ENCODE measurements at places on chromosomes 1 and 21.

- DNase-seq: no peak
Measured at GRCh38 chr1:10033359-10033845, 644 bp downstream of the UBE4B start.

DNA sequence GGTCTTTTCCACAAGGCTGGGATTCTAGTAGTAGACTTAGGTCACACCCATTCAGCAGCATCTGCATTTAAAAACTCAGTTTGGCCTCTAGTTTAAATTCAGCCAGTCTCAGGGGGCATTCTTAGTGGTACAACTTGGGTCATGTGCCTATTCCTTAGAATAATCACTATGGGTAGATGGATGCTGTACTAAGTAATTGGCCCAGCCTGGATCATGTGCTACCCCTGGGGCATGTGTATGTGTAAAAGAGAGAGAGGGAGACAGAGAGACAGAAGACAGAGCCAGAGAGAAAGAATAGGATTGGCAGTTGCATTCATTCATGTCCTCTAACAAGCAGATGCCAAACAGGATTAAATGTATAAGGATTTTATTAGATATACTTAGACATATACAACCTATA lies 13.6 kb upstream of the SYT14 start:
- DNase-seq: no peak

DNA sequence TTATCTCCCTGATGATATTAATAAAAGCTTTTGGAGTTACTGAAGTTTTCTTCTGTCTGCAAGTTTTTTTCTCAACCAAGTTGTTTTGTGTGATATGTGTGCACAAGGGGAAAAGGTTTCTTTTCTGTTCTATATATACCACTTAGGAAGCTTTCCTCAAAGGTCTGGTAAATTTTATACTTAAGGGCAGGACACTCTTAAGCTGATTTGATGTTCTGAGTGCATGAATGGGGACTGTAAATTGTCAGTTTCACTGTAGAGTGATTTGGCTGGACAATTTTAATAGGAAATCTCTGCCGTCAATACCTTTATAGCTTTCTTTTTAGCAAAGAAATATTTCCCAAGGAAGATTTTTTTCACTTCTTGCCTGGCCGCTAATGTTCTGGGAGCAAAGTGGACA lies 354.7 kb downstream of the TGFB2 start:
- DNase-seq: no peak

- no peak for DNase-seq
Measured at GRCh38 chr1:71236503-71236902, 155.7 kb upstream of the ZRANB2 start.

- DNase-seq: no peak
Measured at GRCh38 chr1:199976496-199977144, 50.9 kb upstream of the NR5A2 start.
